ENCODE measurements at places on chromosomes 3 and 15.

- no peak for DNase-seq
Observed at GRCh38 chr3:183884097-183884426, 618 bp downstream of the PARL start.

- DNase-seq: peak; percentile 61
Observed at GRCh38 chr3:157123621-157124020, 36.3 kb downstream of the CCNL1 start.

GRCh38 chr15:69561071-69561784 lies 108.6 kb downstream of the RPLP1 start:
- no peak for DNase-seq

DNA sequence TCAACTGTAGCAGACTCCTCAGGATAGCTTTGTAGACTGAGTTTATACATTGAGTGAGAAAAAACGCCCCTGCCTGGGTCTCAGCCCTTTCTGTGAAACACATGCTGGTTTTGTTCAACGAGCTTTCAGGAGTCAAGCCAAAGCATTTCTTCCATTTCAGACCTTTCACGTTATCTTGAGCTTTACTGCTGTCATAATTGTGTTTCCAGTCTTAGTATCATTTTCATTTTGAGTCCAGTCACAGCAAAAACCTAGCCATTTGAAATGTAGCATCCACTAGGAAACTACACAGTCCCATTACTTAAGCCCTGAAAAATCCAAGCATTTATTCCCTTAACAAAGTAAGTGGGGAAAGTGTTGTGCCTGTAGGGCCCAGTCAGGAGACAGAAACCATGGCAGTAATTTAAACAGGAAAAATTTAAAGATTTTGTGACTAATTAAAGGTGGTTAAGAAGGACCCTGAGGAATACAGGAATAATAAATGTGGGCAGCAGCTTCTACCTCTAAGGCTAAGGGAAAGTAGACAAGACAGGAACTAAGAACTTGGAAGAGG lies 110.1 kb upstream of the ABHD17C start:
- no peak for DNase-seq

DNA sequence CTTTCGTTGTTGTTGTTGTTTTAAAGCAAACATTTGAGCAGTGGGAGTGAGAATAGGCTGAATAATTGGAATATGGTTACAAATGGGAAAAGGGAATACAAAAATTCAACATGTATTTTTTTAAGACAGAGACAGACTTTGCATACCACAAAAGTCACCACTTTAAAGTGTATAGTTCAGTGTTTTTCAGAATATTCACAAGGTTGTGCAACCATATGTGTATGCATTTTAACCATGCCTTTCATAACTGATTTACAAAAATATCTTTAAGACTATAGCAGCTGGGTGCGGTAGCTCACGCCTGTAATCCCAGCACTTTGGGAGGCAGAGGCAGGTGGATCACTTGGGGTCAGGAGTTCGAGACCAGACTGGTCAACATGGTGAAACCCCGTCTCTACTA lies 41.3 kb downstream of the EHHADH start:
- no peak for DNase-seq

DNA sequence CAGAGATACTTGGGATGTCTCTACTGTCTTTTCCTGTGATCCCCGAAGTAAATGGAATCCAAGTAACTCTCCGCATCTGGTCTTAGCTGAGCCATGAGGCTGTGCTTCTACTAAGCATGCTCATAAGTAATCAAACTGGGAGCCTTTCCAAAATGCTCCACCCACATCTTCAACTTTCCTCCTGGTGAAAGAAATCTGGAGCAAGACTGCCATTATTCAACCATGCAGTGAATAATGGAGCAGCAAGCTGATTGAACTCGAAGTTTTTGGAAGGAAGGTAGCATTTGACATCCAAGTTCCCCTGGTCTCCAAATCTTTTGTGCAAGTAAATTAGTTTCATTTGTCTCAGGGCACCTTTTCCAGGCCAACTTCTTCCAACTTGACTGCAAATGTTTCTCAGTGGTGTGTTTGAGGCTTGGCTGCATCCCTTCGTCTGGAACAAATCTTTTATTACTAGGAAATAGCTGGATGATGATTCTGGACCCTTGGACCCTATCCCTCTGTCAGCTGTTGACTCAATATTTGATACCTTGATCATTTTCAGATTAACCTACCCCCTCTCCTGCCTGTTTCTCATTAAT lies 19.4 kb downstream of the GXYLT2 start:
- peak; percentile 89 for DNase-seq

DNA sequence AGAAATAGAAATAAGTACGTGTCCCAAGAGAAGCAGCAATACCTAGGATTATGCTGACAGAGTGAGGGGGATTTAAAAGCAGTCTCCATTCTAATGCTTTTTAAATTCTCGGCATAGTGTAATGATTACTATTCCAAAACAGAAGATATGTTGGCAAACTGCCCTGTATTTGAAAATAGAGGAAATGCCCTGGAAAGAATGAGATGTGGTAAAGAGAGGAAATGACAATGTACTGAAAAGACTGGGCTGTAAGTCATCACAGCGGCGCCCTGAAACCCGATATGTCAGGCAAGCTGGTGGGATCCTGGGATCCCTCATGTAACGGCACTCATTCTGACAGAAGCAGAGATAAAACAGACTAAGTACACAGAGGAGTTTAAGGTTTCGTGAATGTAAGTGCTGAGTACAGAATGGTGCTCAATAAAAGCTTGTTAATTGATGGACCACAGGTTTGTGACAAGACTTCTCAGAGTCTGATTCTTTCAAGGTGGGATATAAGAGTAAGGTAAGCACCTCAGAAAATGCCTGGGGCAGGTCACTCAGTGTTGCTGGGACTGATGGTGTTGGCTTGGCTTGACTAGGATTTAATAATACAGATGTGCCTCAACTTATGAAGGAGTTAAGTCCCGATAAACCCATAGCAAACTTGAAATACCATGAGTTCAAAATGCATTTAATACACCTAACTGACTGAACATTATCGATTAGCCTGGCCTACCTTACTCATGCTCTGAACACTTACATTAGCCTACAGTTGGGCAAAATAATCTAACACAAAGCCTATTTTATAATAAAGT lies 91.4 kb downstream of the NFKBIZ start:
- peak; percentile 98 for DNase-seq

DNA sequence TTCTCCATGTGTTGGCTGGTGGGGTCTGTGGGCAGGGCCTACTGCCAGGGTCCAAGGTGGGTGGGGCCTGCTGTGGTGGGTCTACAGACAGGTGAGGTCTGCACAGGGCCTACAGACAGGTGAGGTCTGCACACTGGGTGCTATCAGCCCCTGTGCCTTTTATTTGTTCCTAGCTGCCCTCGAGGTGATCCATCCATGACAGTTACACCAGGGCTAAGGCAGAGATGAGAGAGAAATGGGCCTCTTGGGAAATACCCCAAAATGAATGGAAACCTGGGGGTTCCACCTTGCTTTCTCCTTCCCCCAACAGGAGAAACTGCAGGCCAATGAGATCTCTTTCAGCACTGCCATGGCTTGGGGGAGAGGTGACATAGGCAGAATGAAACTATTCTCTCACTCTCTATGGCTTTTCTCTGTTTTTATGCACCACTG lies 36.4 kb downstream of the CFAP100 start:
- DNase-seq: no peak
